Activated CD4-positive, alpha-beta T cell treated with anti-CD3 and anti-CD28 coated beads, Interleukin-2, Interleukin-4, amounts not matched to agents 100 ng/mL and 50 ng/mL, durations not matched to agents 16 hours and 8 hours (primary cell): ENCODE measurements at places on chromosomes 1 and 21.

DNA sequence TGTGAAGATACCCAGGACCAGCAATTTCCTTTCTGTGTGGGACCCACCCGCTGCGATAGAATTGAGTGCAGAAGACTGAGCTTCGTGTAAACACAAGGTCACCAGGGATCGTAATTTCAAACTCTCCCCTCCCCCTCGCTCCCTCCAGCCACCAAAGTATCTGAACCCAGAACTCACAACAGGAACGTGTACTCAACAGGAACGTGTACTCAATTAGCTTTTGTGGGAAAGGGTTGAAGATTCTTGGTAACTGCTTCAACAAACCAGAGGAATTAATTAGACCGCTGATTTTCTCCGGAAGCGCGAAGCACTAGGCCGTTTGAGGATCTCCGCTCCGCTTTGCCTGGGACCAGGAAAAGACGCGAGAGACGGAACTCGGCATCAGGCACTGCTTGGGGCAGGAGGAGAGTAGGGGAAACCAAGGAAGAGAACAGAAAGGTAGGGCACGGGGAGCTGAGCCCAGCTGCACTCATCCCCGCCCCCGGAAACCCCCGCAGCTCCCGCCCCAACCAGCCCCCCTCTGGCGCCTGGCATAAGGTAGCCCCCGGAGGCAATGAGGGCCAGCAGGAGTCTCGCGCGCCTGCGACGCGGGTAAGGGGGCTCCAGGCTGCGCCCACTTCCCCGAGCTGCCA lies 453 bp downstream of the DRAM2 start:
- peak; percentile 37 for DNase-seq

DNA sequence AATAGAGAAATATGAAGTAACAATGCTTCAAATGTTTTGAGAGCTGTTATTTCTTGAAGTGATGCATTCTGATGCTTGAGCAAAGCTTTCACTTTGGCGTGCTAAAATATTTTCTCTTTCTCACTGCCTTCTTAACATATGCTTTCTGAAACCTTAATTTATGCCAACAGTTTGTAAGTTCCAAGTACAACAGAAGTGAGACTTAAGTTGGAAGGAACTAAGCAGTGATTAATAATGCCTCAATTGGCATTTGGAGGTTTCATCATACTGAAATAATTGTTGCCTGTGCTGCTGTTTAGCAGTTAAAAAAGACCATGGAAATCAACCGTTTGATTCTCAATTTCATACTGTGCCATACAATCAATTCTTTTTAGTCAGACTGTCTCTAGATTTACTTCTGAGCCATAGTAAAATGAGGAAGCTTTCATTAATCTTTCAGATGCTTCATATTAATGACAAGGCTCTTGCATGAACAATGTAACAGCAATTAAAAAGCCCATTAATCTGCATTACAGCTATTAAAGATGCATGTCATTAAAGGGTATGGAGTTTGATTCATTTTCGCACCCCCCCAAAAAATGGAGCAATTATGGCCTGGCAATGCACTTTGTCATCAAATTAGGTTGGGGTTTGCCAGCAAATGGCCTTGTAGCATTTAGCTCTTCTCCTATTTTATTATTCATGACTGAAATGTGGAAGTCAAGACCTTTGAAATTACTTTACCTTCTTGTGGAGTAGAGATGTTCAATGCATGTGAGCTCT lies 375.3 kb downstream of the USH2A start:
- no peak for DNase-seq

DNA sequence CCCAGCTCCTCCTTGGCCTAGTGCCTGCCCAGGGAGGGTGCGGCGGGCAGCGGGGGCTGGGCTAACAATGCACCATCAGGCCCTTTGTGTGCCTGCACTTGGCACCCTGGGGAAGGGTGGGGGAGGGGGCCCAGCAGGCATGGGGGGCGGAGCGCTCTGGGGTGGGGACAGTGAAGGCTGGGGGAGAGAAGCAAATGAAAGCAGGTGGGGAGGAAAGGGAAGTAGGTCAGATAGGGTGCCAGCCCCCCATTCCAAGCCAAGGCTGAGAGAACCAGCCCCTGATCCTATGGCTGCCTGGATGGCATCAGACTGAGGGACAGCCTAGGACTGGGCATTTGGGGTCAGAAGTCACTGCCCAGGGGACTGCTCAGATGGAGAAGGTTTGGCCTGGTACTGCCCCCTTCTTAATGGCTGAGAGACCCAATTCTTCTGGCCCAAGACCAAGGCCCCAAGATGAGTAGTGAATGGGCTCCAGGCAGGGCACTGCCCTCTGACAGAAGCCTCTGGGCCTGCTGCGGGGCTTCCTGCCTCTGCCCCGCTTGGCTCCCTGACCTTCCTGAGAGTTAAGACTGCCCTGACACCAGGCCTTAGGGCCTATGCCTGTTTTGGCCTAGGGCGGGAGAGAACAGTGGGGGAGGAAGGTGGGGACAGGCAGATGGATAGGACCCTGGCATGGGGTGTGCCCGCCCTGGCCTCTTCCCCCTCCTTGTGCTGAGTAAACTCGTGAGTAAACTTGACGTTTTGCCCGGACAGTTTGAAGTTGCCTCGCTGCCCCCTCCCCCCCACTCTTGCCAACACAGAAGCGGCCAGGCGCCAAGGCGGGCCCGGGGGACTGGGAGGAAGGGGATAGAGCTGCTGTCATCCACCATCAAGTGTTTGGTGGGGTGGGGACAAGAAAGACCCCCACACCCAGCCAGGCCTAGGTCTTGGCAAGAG lies 2.7 kb downstream of the ZBTB7B start:
- no peak for DNase-seq

DNA sequence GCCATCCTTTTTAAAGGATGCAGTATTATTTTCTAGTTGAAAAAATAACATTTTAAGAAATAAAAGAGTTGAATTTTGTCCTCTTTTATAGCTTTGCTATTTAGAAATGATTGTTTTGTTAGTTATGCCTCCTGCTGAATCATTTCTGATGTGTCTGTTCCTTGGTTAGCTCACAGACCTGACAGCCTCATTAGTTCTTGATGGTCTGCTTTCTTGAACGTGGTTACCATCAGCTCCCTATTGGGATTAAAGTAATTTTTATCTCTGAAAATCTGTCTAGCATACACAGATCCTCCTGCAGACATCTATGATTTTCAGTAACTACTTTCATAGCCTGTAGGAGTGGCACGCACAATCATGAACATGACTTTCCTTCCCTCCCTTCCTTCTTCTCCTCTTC lies 447.6 kb upstream of the B3GALT2 start:
- no peak for DNase-seq

GRCh38 chr1:168102487-168102886 lies 34.2 kb downstream of the GPR161 start:
- no peak for DNase-seq
